ENCODE measurements at places on chromosomes 3 and 15.

DNA sequence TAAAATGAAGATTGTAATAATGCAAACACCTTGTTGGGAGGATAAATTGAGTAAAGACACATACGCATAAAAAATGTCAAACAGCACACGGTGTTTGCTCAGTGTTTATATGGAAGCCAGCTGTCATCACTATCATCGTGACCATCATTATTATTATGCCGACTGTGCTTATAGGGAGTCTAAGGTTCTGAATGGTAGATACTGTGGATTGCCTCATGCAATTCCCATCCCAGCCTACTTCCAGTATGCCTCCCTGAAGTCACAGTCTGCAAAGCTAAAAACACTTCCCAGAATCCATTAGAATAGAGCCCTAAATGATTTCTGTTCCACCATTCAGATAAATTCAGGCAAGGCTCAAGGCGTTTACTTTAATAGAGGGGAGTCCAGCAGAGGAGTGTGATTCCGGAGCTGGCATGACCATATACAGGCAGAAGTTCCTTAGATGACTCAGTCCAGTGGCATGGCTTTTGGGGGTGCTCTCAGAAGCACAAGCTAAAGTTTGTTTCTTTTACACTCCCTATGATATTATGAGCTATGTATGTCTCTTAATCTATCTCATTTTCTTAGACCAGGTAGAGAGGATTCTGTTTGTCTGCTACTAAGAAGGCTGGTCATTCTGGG is 148.7 kb downstream of the MEX3B start:
- DNase-seq, result no peak

DNA sequence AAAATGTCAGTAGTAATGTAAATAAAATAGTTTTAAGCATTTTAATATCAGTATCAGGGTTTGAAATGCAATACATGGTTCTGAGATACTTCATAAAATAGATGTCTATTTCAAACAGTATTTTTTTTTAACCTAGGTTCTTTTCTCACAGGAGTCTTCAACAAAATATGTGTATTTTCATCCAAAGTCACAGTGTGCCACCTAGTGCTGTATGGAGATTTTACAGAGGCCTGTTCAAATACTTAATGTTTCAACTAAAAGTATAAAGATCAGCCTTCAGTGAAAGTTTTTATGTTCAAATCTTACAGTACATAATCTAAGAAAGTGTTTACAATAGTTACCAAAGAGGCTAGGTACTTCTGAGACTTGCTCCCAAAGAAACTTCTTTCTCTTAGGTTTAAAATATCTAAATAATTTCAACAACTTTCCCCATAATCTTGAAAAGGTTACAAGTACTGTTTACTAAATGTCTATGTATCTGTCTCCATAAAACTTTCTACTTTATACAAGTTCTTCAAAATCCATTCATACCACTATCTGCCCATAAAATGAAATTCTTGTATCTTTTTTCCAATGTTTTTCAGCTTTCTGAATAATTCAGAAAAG is 38.3 kb downstream of the SCAPER start:
- no peak for DNase-seq

DNA sequence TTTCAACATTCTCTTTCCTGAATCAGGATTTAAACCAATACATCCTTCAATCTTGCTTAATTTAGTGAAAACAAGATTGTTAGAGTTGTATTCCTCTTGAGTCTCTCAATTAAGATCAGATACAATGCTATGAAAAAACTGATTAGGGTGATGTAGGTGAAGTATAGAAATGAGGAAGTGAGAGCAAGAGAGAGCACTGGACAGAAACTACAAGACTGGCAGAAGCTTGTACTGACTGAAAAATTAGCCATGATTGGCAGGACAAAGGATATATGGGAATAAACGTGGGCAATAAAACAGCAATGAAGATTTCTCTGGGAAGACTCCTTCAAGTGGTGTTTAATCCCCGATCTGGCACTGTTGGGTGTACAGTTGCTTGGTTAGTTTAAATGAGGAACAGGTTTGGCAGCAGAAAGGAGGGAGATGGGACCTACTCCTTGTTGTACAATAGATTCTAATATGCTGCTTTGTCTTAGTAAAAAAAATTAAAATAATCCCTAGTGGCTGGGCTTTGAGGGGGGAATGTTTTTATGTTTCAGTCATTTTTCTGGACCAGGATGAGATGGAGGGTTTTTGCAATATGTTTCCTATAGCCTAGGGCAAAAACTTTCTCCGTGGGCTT is 252.7 kb downstream of the SLC9A9 start:
- no peak for DNase-seq

DNA sequence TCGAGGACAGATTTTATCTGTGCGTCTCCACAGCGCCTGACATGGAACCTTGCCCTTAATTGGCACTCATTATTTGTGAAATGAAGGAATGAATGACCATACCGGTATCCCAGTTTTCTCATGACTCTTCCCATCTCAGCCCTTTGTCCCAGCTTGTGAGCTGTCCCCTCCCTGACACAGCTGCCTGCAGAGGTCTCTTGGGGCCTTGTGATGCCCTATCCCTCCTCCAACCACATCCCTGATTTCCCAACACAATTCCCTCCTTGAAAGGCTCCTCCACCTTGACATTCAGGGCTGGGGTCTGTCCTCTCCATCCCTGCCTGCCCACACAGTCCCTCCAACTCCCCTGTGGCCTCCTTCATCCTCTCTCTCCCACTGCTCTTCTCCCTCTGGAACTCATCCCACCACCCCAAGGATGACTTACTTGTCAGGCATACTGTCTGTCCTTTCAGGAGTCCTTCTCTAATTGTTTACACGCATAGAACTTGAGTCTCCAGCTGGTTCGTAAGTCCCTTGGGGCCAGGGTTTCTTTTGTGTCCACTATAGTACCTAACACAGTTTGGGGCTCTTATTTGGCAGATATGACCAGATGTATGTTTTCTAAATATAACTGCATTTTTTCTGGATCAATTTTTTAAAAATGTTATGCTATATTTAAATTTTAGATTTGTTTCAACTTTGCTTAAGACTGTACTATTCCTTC is 35.6 kb upstream of the FILIP1L start:
- DNase-seq, result no peak

- no peak for DNase-seq
Measured at GRCh38 chr3:63661242-63661641, 8.8 kb downstream of the SNTN start.

DNA sequence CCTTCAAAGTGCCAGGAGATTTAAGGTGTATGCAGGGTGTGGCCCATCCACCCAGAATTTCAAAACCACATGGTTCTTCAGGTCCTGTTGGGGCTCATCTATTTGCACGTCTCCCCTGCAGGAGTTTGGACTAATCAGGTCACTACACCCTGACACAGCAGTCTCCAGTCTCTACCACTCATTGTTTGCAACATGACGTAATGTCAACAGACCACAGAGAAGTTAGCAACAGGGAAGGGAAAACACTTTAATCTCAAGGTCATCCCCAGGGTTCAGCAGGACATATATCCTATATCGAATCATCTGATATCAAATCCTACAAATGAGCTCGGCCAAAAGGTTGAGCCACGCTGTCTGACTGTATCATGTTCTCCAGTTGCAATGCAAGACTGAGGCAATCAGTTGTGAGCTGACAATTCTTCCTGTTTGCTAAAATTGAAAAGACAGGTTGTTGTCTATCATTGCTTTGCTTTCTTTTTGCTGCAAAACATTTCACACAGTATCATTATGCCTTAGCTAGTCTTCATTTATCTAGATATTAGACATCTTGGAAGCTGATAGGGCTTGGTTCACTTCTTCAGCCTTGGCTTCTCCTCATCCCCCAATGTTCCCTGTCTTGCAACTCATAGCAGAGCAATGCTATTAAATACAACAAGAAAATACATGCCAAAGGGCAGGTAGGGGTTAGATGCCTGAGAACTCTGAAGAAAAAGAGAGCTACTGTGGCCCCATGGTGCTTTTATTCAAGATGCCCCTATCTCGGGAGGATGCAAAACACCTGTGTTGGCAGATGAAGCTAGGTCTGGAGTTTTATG is 13.4 kb upstream of the LEKR1 start:
- DNase-seq, result no peak

DNA sequence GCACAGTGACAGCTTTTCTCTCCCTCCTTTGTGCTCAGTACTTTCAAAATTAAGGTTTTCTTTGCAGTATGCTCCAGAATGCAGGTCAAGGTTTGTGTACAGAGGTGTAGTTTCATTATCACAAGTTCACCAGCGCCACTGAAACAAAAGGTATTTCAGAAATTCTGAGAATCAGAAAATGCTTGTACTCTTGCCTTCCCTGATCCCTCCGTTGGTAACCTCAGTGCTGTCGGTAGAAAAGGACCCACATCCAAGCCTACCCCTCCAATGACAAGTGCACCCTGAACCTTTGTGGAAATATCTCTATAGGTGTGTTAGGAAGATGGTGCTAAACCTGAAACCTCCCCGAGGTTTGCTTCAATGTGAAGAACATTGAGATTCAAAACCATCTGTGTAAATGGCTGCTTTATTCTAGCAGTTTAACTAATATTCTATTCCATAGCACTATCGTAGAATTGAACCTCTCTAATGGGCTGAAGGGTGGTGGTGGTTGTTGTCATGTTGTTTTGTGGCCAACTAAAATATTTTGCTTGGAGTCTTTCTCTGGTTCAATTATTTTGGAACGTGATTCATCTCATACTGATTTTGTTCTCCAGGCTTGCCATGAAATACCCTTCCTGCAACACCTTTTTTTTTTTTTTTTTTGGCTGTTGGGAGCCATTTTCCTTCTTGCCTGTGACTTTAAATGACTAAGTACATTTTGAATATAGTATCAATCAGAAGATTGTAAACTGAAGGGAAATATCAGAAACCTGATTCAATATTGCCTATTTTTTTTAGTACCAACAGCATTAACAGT is 20.7 kb downstream of the ZBTB38 start:
- no peak for DNase-seq

DNA sequence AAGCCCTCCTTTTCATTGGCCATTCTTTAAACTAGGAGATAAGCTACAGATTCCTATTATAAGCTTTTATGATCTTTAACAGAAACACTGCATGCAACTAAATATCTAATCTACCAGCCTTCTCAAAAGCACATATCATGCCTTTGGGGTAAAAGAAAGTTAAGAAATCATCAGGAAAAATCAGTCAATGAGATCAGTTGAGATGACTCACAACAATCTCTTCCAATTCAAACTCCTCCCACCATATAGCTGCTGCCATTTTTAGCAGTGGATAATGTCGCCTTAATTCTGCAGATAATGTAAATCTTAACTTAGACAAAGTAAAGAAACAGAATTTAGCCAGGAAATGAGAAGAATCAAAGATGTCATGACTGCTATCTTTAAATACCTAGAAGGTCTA is 135.2 kb upstream of the BCL6 start:
- DNase-seq, result no peak

- DNase-seq, result no peak
Measured at GRCh38 chr3:113271594-113272384, 60.4 kb downstream of the BOC start.

DNA sequence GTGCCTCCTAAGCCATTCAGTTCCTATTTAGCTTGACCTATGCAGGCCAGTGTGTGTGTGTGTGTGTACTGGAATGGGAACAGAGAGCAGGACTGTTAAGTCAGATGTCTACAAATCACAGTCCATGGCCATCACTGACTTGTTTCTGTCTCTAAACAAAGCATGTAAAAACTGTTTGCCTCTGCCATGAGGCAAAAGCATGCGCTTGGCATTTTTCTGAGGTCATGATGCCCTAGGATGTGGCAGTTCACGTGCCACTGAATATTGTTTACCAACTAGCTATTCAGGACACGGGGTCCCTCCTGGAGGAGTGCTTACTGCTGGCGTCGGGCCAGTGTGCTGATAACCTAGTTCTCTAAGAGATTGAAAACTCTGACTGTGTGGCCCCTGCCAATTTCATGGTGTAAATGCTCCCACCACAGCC is 8.2 kb upstream of the ATP13A3 start:
- DNase-seq, result no peak

GRCh38 chr15:27660676-27661075 is 438.4 kb downstream of the OCA2 start:
- DNase-seq, result no peak

DNA sequence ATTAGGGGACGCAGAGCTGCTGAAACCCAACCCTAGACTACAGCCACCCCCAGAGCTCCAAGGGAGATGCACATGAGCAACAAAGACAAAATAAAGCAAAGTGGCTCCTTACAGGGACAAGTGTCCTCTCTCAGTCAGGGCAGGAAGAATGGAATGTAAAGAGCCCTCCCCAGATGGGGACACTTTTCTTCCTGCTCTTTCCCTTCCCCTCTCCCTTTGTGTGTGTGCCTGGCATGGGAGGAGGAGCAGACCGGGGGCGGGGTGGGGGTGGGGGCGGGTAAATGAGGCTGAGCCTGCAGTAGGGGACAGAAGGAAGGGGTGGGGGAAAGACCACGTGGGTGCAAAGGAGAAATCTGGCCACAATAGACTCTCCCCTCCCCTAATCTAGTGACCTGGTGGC is 37.4 kb downstream of the ACAA1 start:
- DNase-seq, result no peak

DNA sequence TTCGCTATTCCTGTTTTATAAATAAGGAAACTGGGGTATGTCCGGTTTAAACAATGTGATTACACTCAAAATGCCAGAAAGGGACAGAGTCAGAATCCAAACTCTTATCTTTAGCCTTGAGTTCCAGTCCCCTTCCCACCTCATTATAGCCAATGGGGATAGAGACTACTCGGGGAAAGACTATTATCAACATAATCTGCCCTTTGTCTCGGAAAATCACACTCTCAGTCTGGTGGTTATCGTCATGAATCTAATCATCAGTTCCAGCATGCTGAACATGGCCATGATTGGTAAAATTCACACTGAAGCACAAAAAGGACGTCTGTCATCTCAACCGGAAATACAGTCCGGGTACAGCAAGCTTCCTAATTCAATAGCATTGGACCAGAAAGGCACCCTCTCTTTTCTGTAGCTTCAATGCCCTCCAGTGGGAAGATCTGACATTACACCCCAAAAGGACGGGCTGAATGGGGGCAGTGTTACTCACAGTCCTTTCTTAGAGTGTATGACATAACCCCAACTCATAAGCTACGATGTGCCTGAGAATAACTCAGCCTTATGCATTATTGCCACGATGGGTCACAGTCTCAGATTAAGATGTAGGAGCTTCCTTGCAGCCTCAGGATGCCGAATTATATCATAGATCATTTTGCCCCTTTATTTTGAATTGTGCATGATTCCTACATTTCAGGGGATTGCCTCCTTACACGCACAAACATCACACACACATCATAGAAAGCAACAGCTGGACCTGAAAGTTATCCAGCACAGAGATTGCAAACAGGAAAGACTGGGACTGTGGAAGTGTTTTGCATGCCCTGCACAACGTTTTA is 390.4 kb upstream of the LMCD1 start:
- peak; percentile 24 for DNase-seq

GRCh38 chr3:168398371-168399025 is 302.8 kb upstream of the GOLIM4 start:
- DNase-seq, result no peak

- DNase-seq, result peak; percentile 14
Measured at GRCh38 chr15:39455471-39455991, 125.3 kb upstream of the THBS1 start.

- peak; percentile 71 for DNase-seq
Measured at GRCh38 chr15:40857601-40858341, 13.9 kb downstream of the SPINT1 start.

GRCh38 chr3:47394140-47394870 is 13.5 kb downstream of the PTPN23 start:
- DNase-seq, result no peak

- DNase-seq, result no peak
Measured at GRCh38 chr3:143266511-143266910, 146.9 kb downstream of the CHST2 start.
